ENCODE measurements at places on chromosomes 11 and 22.
A peak's percentile ranks its signal among the peaks of the same experiment; 100 is the strongest.

DNA sequence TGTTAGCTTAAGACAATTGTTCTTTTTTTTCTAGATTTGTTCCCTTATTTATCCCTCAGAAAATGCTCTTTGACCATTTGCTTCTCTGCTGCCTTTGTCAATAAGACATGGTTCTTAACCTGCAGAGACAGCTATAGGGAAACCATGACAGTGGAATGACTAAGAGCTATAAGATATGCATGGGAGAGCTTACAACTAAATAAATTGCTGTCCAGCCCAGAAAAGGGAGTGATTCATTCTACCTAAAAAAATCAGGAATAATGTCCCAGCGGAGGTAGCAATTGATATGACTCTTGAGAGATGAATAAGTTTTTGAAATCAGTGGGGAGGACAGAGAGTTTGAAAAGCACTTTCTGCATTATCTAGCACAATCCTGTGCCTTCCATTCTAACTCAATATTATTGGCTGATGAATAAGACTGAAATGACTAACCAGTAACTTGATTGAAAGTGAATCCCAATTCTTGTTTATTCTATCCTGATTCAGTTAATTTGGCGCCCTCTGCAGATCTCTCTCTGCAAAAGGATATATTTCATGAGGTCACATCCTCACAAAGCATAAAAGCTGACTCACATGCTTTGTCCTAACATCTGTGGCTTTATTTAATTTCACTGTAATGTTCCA is 680.5 kb upstream of the API5 start:
- peak; percentile 2 for DNase-seq

- no peak for DNase-seq
Observed at GRCh38 chr11:120097721-120098385, 40.1 kb downstream of the TRIM29 start.

GRCh38 chr22:49724893-49725489 is 102.7 kb downstream of the BRD1 start:
- peak; percentile 83 for DNase-seq

- DNase-seq, result no peak
Observed at GRCh38 chr11:132559331-132560036, 972.8 kb downstream of the OPCML start.

DNA sequence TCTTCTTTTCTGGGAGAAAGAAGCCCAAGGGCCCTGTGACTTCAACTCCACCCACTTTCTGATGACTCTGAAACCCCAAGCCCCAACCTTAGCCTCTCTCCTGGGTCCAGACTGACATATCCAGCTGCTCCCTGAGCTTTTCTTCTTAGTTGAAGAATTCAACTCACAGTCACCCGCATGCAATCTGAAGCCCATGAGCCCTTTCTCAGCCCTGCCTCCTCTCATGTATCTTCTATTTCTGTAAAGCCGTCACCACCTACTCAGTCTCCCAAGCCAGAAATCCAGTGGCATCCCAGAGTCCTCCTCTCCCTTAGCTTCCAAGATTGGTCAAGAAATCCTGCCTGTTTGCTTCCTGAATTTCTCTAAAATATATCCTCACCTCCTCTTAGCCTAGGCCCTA is 7.1 kb upstream of the TMA7B start:
- no peak for DNase-seq

- no peak for DNase-seq
Observed at GRCh38 chr11:68127714-68128681, 6.8 kb upstream of the CHKA start.

DNA sequence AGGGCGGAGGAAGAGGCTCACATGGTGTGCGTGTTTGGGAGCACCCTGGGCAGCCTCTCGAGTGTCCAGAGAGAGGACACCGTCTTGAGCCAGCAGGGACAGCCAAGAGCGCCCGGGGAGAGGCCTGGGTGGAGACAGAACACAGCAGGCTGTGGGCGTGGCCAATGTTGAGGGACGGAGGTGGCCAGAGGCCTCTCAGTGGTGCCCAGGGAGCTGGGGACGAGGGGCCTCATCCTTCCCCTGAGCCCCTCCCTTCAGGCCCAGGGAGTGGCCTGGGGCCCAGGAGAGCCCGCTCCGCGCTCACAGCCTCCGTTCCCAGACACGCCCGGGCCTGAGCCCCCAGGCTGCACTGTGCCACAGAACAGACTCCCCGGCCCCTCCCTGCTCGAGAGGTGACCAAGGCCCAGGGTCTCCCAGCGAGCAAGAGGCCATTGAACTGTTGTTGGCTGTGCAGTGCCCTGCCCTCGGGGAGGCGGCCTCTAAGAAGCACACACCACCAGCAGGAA is 48.4 kb downstream of the CDKN1C start:
- peak; percentile 45 for DNase-seq
